Muscle of back (tissue), 13 donors: ENCODE measurements at places on chromosomes 7 and 10.

- peak; percentile 9 for DNase-seq
Observed at GRCh38 chr10:113746217-113746957, 5.1 kb upstream of the PLEKHS1 start.

DNA sequence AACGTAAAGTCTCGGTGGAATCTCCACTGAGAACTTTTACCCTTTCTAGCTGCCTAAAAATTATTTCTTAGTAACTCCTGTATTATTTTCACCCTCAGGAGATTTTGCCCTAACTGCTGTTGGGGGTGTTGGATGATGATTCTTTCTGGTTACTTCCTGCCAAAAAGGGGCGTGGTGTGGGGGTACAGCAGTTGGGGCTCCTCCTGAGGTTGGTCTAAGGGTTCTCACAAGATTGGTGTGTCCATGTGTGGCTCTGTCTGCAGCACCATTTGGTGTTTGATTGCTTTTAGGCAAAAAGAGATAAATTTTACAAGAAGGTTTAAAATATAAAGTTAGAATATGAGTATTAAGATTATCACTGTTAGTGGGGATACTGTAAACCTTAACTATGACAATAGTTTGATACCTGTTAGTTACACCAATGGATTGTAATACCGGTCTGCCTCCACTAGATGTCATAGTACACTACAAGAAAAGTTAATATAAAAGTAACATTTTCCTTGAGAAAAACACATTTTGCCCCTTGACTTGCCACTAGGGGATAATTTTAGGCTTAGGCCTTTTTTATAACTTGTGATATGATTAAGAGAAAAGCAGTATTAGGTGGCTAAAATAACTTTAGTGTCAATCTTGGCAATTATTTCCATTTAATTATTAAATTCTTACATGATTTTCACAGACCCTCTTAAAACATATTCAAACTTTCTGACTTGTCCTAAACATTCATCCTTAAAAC, 928.7 kb downstream of the IPMK start:
- DNase-seq: peak; percentile 10

DNA sequence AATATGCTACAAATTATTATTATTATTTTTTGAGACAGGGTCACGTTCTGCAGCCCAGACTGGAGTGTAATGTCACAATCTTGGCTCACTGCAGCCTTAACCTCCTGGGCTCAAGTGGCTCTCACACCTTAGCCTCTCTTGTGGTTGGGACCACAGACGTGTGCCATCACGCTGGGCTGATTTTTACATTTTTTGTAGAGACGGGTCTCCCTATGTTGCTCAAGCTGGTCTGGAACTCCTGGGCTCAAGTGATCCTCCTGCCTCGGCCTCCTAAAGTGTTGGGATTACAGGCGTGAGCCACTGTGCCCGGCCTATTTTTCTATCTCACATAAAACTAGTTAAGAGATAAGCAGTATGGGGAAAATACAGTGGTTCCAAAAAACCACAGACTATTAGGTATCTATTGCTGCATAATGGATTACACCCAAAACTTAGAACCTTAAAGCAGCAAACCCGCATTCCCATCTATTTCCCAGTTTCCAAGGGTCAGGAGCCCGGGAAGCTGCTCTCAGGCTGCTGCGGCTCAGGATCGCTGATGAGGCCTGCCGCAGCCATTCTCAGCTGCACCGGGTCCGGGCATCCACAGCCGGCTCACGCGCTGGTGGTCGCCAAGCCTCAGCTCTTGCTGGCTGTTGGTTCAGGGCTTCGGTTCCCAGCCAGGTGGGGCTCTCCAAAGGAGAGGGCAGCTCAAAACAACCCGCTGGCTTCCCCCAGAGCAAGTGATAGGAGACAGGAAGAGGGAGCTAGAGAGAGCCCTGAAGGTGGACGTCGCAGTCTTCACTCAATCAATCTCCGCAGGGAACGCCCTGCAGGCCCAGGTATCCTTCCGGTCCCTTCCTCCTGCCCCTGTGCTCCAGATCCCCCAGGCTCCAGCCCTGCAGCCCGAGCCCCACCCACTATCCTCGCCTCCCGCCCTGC, 128.2 kb downstream of the UBE2H start:
- DNase-seq: no peak

- DNase-seq: no peak
Observed at GRCh38 chr7:45060295-45060694, 28.5 kb downstream of the NACAD start.

GRCh38 chr7:19705663-19706062, 3.2 kb downstream of the POLR1F start:
- no peak for DNase-seq

DNA sequence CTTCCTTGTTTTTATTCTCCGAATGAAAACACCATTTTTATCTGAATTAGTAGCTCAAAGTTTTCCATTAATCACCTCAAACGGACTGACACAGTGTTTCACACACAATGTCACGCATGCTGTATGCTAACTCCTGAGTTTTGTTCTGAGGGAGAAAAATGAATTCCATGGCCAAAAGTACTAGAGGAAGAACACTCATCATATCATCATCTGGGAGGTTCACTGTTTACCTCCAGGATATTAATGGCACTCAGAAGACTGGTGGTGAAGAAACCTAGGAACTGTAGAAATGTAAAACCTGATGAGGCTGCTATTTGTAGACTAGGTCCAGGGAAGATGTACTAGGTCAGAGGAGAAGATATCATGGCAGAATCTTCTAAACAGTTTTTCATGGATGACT, 395.6 kb upstream of the ETV1 start:
- DNase-seq: no peak

DNA sequence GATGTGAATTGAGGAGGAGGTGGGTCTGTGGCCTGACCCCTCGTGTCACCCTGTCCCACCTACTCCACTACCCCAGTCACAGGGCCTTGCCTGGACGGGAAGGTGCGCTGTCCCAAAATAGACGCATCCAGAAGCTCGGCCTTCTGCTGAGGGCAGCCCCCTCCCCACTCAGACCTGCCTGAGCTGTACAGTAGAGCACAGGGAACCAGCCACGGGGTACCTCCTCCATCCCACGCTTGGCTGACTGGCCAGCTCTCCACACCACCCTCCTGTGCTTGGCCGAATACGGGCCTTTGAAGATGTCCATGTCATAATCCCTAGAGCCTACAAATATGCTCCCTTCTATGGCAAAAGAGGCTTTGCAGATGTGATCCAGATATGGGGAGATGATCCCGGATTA, 88.3 kb downstream of the CHST15 start:
- no peak for DNase-seq

GRCh38 chr7:139043823-139044812, 8.3 kb upstream of the ZC3HAV1L start:
- no peak for DNase-seq

GRCh38 chr10:24153537-24153936, 55.4 kb upstream of the KIAA1217 start:
- DNase-seq: no peak

DNA sequence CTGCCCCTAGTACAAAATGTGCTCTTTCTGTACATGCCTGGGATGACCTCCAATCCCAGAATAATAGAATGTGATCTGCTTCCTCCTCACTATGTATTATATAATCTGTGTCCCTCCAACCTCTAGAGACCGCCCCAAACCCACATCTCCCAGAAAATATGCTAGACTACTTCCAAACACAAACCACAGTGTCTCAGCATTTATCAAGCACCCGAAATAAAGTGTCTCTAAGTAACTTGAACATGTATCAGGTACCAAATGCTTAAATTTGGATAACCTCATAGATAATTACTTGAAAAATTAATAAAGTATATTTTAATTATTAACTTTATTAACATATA, 16.1 kb downstream of the LYZL1 start:
- no peak for DNase-seq

DNA sequence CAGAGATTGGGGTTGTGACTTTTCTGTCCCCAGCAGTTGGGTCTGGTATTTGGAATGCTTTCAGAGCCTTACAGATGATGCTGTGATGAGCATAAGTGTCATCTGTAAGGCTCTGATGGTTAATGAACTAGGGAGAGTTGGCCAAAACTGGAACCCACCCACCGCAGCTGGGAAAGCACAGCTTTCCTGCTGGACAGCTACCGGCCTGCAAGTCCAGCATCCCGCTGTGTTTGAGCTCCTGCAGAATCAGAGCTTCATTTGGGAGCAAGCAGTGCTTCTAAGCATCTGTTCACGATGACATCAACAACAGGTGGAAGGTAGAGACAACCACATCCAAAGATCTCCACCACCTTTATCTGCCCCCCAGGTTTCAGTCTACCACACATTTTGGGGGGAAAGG, 11.7 kb downstream of the UCN3 start:
- peak; percentile 34 for DNase-seq

DNA sequence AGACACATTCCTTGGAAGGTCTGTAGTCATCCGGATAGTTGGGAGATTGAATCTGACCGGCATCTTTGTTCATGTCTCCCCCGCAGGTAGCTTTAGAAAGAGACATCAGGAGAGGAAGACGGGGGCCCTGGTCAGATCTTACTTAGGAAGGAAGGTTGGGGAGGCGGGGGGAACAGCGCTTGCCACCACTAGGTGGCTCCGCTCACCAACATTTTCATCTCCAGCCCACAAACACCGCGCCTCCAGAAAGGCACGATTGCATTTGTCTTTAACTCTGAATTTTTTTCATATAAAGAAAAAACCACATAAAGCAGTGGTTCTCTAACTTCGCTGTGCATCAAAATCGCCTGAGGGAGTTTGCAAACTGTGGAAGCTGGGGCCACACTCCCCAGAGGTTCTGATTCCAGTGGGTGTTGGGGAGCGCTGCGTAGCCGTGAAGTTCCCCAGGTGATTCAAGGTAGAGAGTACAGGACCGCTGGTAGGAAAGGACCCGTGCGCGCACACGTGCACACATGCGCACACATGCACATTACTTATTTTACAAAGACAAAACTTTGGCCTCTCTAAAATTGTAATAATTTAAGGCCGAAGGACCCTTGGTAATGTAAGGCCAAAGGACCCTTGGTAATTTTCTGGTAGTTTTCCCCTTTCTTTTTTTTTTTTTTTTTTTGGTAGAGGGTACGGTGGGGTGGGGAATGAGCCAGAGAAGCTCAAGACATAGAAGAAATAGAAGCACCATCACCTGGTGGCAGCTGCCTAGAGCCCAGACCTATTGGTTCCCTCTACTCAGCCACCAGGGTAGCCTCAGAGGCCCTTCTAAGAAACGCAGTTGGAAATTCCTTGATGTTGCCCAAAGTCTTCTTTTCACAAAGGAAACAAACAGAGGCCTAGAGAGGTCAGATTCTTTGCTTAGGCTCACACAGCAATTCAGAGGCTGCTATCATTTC, 37.4 kb upstream of the OPALIN start:
- peak; percentile 49 for DNase-seq

GRCh38 chr10:61099756-61100155, 155.8 kb upstream of the RHOBTB1 start:
- no peak for DNase-seq

DNA sequence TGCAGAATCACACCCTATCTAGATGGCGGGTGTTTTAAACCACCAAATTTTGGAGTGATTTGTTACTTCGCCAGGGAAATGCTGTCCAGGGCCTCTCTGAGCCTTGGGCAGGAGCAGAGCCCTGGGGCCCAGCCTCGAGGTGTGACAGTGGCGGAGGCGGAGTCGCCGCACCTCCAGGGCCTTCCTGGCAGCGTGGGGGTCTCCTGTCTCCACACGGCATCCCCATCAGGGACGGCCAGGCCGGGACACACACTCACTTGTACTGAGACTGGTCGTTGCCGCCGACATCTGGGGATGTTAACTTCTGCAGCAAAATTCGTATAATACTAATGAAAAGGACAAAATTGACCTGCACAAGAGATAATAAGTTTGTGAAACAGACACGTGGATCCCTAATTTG, 110.7 kb downstream of the VIPR2 start:
- DNase-seq: no peak

- DNase-seq: no peak
Observed at GRCh38 chr7:138429577-138430250, 30.3 kb upstream of the TRIM24 start.

DNA sequence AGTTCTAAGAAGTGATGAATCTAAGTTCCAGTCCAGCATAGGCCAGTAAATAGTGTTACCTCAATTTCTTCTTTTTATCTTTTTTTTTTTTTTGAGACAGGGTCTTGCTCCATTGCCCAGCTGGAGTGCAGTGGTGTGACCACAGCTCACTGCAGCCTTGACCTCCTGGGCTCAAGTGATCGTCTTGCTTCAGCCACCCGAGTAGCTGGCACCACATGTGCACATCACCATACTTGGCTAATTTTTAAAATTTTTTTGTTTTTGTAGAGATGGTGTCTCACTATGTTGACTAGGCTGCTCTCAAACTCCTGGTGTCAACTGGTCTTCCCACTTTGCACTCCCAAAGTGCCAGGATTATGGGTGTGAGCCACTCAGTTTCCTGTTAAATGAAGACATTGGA, 126.6 kb upstream of the LYZL2 start:
- DNase-seq: no peak

- no peak for DNase-seq
Observed at GRCh38 chr10:17644485-17644943, 563 bp downstream of the STAM start.

- DNase-seq: no peak
Observed at GRCh38 chr7:134062460-134062859, 64.7 kb upstream of the LRGUK start.

- no peak for DNase-seq
Observed at GRCh38 chr10:49629431-49629881, 15.6 kb downstream of the CHAT start.
